Astrocyte of the hippocampus (primary cell): ENCODE measurements at places on chromosomes 12 and 14.

DNA sequence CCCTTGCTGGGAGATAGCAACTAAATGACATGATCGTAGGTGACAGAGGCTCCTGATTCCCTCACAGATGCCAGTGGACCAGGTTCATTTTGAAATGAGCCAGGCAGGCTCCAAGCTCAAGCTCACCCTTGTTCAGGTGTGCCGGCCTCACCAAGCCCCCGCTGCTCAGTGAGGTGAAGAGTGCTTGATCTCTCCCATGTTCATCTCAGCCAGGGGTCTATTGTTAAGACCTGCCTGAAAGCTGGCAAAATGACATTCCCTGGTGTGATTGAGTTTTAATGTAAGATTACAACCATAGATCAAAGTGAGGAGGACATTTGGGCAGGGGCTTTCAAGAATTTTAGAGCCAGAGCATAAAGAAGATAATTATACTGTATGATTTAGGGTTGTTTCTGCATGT, 497.9 kb downstream of the EGLN3 start:
- no peak for DNase-seq

GRCh38 chr14:39548358-39548757, 116.1 kb upstream of the FBXO33 start:
- no peak for DNase-seq

DNA sequence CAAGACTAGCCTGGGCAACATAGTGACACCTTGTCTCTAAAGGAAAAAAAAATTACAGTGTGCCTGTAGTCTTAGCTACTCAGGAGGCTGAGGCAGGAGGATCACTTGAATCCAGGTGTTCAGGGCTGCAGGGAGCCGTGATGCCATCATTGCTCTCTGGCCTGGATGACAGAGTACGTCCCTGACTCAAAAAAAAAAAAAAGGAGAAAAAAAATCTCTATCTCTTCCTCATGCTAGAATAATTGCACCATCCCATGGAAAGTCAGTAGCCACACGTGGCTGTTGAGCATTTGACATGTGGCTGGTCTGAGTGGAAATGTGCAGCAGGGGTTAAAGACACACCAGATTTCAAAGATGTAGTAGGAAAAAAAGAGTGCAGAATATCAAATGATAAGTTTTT, 3.8 kb downstream of the RILPL1 start:
- no peak for DNase-seq

DNA sequence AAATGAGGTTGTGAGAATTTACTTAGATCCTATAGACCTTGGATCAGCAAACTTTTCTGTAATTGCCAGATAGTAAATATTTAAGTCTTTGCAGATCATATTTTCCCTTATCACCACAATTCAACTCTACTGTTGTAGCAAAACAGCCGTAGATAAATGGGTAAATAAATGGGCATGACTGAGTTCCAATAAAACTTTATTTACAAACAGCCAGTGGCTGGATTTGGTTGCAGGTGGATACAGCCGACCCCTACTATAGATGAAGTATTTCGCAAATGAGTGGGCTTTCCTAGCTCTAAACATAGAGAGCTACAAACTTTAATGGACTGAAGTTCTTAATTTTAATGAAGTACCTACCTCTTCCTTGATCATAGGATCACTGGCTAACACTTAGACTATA, 100.7 kb downstream of the GPATCH2L start:
- DNase-seq = no peak

DNA sequence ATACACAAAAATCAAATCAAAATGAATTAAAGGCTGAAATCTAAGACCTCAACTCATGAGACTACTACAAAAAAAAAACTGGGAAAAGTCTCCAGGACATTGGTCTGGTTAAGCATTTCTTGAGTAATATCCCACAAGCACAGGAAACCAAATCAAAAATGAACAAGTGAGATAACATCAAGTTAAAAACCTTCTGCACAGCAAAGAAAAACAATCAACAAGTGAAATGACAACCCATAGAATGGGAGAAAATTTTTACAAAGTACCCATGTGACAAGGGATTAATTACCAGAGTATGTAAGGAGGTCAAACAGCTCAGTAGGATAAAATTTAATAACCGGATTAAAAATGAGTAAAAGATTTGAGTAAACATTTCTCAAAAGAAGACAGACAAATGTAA, 338.7 kb downstream of the SLC16A7 start:
- no peak for DNase-seq

DNA sequence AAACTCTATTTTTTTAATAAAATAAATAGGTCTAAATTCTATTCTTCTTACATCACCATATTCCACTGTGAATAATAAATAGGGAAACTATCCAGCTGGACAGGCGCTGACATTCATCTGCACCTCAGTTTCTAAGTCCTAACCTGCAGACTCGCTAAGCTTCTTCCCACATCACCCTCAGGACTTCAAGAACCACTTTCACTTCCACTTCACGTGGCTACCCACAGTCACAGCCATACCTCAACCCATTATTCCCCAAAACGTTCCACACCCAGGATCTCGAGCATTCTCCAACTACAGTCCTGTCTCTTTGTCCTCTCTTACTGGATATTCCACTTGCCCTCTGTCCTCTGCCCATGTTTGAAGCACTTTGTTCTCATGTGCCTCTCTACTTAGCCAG, 71.1 kb downstream of the C2CD5 start:
- no peak for DNase-seq

DNA sequence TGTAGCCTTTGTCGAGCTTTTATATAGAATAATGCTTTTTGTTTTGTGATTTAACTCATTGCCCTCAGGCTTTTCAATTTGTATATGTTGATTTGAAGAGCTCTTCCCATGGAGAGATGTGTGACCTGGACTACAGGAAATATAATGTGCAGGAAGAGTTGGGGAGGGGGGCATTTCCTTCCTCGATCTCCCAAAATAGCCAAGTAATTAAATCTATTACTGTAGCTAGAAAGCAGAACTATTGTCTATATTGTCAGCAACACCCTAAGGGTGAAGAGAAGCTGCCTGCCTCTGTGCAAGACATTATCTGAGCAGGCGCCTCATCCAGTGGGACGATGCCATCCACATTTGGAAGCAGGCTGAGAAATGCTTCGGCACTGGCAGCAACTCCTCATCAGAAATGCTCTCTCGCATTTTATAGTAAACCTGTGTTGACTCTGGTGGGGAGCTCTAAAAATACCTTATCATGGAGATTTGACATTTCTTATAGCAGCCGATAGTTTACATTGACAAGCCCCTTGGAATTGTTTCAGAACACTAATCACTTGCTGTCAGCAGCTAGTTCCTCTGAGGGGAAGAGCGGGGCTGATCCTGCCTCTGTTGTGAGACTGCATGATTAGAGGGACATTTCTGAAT, 392.5 kb upstream of the RGS6 start:
- no peak for DNase-seq

GRCh38 chr14:102825307-102826095, 48.3 kb downstream of the TRAF3 start:
- no peak for DNase-seq

GRCh38 chr12:80268924-80269749, 169.8 kb downstream of the OTOGL start:
- DNase-seq = peak; percentile 78

GRCh38 chr14:29475641-29476040, 452.0 kb downstream of the PRKD1 start:
- no peak for DNase-seq

DNA sequence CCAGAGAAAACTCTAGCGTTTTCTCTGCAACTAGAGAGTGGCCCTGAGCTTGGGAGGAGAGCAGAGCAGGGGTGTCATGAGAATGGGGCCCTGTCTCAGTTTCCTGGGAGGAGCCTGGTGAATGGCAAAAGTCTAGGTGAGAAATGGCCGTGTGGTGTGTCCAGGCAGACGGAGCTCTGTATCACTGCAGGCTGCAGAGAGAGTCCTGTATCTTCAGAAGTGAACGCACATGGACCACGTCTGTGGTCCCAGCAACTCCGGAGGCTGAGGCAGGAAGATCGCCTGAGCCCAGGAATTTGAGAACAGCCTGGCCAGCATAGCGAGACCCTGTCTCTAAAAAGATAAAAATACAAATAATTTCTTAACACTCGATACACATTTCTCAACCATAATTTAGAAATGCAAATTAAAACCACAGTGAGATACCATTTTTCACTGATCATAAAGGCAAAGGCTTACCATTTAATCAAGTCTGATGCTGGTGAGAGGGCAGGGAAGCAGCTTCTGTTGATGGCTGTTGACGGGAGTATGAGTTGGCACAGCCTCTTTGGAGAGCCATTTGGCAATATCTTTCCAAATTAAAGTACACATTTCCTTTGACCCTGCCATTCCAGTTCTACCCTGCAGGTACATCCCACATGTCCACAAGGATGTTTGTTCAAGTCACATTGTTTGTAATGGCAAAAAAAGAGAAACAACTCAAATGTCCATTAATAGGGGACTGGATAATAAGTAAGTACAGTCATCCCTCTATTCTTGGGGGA, 51.0 kb downstream of the NFKBIA start:
- no peak for DNase-seq

DNA sequence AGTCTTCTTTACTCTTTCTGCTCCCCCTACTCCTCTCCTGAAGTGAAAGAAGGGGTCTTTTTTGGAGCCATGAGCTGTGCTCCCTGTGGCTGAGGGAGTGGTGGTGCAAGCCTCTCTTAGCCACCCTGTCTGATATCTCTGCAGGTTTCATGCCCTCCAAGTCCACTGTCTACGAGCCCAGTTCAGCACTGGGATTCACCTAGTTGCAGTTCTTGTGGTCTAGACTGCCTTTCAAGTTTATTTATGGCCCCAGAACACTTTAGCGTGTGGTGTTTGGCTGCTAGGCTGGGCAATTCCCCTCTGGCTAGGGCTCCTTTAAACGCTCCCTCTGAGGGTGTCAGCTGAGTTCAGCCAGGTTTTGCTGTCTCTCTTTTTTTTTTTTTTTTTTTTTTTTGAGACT, 908.6 kb downstream of the TRHDE start:
- DNase-seq = no peak

DNA sequence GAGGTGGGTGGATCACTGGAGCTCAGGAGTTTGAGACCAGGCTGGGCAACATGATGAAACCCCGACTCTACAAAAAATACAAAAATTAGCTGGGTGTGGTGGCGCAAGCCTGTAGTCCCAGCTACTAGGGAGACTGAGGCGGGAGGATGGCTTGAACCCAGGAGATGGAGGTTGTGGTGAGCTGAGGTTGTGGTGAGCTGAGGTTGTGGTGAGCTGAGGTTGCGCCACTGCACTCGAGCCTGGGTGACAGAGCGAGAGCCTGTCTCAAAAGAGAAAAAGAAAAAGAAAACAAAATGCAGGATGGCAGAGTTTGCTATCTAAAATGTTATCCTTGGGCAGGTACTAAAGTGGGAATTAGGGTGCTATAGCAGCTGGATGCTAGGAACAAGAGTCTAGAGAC, 10.8 kb upstream of the GPRC5A start:
- no peak for DNase-seq
